ENCODE measurements at places on chromosomes 16 and 17.

GRCh38 chr17:8038954-8039610 lies at the start of gene ALOX15B:
TSS of gene ALOX15B (plus strand) at chr17:8039059. CDS start at chr17:8039156, 97 bp downstream.
- no peak for DNase-seq

DNA sequence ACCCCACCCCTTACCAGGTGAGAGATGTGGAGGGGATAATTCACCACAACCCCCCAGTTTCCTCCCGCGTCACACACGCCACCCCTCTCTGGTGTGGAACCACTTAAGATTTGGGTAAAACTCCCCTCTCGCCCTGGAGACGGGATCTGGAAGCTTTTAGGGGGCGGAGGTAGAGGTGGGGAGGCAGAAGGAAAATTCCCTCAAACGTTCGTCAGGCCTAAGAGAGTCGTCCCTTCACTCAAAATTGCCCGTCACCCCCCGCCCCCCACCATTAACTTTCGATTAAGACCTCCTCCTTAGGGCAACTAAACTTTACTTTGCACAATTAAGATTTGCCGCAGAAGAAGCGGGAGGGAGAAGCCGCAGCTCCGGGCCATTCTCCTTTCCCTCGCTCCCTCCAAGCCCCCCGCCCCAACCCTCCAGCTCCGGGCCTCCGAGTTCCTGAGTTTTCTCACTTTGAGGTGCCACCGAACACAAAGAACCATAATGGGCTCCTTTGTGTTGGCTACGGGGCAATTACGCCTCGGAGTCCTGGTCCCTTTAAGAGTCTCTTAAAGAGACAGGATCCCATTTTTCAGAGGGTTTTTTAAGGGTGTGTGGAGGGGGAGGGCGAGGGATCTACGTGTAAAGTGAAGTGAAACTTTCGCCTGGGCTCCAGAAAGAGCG lies 985 bp upstream of the FZD2 start:
- peak; percentile 80 for DNase-seq

DNA sequence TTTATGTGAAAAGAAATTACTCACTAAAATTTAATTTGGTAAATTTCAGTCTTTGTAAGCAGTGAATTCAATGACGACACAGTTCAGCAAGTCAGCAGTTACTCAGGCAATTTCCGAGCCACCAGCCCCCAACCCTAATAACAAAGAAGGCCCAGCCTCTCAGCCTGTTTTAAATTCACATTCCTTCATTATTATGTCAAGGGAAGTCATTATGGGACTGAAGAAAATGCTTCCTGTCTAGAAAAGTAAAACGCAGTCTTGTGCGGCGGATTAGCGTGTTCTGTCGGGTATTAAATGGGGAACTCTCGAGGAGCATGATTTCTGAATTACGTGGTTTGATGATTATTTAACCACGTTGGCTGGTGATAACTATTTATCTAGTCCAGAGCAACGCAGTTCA lies 177.6 kb downstream of the AIPL1 start:
- no peak for DNase-seq

DNA sequence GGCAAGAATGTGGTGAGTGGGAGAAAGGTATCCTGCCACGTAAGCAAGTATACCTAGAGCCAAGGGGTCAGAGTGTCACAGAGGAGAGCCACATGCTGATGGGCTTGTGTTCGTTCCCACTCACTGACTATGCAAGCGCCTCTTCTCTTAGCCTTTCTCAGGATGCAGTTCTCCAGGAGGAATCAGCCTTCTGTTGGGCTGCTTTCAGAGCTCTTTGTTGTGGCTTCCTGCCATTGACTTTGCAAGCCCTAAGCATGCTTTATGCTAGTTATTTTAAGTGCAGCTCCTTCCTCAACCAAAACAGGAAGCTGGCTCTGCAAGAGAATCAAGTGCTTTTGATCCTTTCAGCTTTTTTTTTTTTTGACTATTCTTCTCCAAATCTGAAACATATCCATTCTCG lies 66.6 kb downstream of the SIAH1 start:
- DNase-seq, result no peak

GRCh38 chr16:84367297-84367680 lies 1.0 kb upstream of the ATP2C2 start:
- DNase-seq, result no peak

DNA sequence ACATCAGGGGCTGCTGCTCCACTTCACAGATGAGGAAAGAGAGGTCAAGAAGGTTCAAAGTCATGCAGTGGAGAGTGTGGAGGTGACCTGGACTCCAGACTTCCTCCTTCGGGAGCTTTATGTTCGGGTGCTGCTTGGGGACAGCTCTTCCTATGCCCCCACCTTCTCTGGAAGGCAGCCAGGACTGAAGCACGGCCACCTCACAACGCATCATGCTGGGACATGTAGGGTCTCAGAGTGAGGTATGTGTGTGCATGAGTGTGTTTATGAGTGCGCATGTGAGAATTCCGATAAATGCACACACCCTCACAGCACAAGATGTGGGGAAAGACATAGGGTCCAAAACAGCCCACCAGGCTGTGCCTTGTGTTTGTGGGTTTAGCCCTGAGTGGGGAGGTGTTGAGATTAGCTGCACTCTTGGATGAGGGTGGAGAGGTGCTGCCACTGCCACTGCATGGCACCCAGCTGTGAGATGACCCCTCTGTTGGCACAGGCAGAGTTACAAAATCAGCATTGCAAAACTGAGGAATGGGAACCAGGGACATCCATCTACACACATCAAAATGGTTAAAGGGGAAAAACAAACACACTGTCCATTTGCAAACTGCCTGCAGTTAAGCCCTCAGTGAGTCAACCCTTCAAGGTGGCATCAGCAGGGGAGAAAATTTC lies 367.4 kb downstream of the SEC14L1 start:
- no peak for DNase-seq

- no peak for DNase-seq
These were observed 17.0 kb downstream of the RPTOR start for GRCh38 chr17:80561541-80562114.

DNA sequence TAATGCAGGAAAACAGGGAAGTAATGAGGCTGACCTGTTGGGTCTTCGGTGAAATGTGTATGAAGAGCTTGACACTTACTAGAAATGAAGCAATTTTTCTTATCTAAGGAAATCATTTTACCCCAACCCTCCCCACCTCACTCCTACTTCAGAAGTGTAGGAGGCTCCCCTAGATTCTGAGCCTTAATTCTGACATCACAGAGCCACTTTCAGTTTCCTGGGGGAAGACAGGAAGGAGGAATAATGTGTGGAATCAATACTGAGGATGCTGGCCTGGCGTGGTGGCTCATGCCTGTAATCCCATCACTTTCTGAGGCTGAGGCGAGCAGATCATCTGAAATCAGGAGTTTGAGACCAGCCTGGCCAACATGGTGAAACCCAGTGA lies 20.3 kb downstream of the FBRS start:
- DNase-seq, result peak; percentile 62

DNA sequence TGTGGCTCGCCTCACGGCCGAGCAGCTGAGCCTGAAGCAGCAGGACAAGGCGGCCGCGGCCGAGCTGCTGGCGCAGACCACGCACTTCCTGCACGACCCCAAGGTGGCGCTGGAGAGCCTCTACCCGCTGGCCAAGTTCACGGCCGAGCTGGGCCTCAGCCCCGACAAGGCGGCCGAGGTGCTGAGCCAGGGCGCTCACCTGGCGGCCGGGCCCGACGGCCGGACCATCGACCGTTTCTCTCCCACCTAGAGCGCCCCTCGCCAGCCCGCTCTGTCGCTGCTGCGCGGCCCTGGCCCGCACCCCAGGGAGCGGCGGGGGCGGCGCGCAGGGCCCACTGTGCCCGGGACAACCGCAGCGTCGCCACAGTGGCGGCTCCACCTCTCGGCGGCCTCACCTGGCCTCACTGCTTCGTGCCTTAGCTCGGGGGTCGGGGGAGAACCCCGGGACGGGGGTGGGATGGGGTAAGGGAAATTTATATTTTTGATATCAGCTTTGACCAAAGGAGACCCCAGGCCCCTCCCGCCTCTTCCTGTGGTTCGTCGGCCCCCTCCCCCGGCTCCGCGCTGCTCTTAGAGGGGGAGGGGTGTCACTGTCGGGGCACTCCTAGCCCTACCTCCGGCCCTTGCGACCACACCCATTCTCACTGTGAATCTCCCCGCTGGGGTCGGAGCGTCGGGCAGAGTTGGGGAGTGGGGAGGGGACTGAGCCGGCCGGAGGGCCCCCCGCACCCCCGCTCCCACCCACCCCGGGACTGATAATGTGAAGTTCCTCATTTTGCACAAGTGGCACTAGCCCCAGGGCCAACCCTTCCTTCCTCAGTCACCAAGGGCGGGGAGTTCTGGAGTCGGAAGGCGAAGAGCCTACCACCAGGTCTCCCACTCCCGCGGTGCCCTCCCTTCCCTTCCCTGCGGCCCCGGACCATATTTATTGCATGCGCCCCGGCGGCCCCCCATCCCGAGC lies 4.0 kb downstream of the HIC1 start:
- DNase-seq, result peak; percentile 89

- DNase-seq, result no peak
These were observed 266.4 kb downstream of the STX8 start for GRCh38 chr17:9309216-9309615.

DNA sequence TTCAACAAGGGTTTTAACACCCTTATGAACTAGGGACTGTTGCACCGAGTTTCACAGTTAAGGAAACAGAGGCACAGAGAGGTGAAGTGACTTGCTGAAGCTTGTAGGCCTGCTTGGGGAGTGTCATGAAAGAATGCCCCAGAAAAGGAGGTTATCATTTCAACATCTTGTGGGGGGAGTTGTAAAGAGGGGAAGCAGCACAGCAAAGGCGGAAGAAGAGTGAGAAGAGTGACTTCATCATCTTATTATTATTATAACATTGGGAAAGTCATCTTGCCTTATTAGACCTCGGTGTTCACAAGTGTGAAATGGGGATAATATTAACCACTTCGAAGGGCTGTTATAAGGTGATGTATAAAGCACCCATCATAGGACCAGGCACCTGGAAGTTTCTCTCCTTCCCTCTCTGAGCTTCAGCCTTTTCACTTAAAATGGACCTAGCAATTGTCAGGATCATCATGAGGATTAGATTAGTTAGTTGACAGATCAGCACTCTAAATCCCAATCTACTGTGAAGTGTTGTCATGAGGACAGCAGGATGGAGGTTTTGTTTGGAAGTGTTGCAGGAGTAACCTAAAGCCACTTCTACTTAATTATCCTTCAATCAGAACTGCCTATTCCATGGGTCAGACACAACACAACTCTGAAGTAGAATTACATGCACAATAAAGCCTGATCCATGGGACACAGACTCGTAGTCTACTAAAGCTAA lies 2.3 kb downstream of the CCL4 start:
- DNase-seq, result no peak

DNA sequence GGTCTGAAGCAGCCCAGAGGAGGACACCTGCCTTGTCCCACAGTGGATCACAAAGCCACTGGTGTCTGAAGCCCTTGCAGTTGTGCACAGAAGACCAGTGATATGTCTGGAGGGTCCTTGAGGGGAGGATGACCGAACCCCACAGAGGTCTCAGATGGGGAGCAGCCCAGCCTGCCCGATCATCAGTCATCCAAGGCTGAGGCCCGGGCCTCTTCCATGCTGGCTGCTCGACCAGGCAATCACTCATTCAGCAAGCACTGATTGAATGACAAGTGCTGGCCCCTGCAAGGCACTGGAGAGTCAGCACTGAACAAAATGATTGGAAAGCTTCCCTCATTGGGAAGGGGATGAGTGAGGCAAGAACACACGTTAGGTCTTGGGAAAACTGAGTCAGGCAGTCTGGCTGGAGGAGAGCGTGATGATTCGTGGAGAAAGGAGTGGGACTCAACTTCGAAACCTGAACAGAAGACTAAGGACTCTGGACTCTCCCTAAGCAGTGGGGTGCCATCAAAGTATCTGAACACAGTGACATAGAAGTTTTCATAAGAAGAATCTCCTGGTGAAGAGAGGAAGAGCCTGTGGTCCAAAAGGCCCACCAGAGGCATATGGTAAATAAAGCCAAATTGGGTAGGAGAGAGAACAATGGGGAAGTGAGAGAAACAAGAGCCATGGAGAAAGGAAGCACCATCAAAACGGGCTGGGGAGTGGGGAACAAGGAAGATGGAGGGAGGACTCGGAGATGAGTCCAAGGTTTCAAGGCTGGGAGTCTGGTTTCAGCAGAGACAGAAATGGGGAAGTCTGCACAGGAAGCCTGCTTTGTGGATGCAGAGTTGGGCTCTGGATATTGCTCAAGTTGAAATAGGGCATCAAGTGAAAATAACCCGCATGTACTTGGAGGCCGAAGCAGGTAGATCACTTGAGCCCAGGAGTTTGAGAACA lies 10.2 kb downstream of the PIK3R5 start:
- no peak for DNase-seq

GRCh38 chr17:2580661-2581060 lies 12.8 kb upstream of the PAFAH1B1 start:
- DNase-seq, result no peak

DNA sequence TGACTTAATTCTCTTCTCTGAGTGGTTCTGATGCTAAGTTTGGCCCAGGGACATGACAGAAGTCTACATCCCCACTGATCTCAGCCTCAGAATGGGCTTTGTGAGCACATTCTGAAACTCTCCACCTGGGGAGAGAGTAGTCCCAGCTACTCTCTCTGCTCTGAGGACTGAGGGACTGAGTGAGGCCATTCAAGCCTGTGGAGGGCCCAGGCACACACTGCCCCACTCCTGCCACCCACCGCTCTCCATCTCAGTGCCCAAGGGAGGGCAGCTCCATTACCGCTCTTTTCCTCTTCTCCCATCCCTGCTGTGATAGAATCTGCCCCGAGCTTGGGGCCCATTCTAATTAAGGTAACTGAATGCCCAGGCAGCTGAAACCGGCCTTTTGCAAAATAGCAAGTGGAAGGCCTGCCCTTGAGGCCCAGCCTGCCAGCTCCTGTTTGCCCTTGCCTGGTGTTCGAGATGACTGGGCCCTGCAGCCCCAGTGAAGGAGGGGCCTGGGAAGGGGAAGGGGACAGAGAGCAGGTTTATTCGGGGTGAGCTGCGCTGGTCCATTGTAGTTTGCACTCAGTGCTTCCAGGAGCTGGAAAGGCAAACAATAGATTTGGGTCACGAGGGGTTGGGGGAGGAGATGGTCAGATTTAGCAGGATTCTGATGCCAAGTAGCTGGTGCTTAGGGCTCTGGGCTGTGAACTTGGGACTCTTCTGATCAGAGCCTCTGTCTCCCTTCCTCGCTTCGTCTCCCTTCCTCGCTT lies 76.2 kb downstream of the RAB11FIP4 start:
- no peak for DNase-seq

DNA sequence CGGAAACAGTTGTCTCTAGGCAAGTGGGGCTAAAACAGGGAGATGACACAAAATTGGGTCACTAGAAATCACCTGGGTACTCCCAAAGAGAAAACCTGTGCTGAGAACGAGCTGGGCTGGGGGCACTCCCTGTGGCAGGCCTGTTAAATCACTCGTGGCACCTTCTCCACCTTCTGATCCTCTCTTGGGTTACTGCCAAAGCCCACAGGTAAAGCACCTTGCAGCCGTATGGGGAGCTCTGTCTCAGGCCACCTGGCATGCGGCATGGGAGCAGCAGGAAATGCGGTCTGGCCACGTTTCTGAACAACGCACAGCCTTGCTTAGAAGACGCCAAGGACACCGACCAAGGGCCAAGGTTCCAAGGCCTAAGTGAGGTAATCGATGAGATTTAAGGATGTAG lies 21.5 kb upstream of the ICAM2 start:
- DNase-seq, result no peak

- DNase-seq, result no peak
These were observed 31.3 kb downstream of the ARHGAP23 start for GRCh38 chr17:38459567-38459966.

Measured in OCI-M1 (cell line).